ENCODE measurements at places on chromosomes 1 and 21. TPM values are rescaled to one million over a fixed set of nuclear protein-coding genes. Genes with fewer than 3 reads are reported as not detected.
A peak's percentile ranks its signal among the peaks of the same experiment; 100 is the strongest.

- H3K27ac ChIP-seq, result no peak overlapping the region
- DNase-seq, result no peak
- no peaks in the 10 kb centered on the region for H3K27me3 ChIP-seq
- H3K36me3 ChIP-seq, result no peaks in the 10 kb centered on the region
- H3K4me1 ChIP-seq, result no peaks in the 10 kb centered on the region
These were observed 31.5 kb downstream of the RIMS3 start for GRCh38 chr1:40633931-40634376.

Gene TNFSF4
- total RNA-seq, result 1.3 TPM

GRCh38 chr1:23790696-23791515 is at the start of gene LYPLA2:
LYPLA2 (plus strand) TSS chr1:23791145; CDS start chr1:23792683, 1,538 bp downstream.
- no peaks in the 10 kb centered on the region for H3K27me3 ChIP-seq
- H3K36me3 ChIP-seq, result peaks cover 3% of the 10 kb centered on the region
- peak within 1 kb of the TSS; percentile 29 for H3K27ac ChIP-seq
- H3K4me3 ChIP-seq, result peak within 1 kb of the TSS; percentile 93

Gene KCNJ15
- 142 TPM for total RNA-seq

- H3K27ac ChIP-seq, result peak overlapping the region; percentile 38
- DNase-seq, result no peak
- no peak overlapping the region for H3K4me3 ChIP-seq
- peaks cover 39% of the 10 kb centered on the region for H3K4me1 ChIP-seq
- H3K36me3 ChIP-seq, result no peaks in the 10 kb centered on the region
- no peaks in the 10 kb centered on the region for H3K27me3 ChIP-seq
These were observed 200.8 kb upstream of the TMEM51 start for GRCh38 chr1:14952626-14953314.

GRCh38 chr1:210200124-210200736 is 32.4 kb upstream of the SERTAD4 start:
- H3K27ac ChIP-seq, result no peak overlapping the region
- H3K27me3 ChIP-seq, result no peaks in the 10 kb centered on the region
- no peak for DNase-seq
- H3K4me1 ChIP-seq, result no peaks in the 10 kb centered on the region
- no peak overlapping the region for H3K4me3 ChIP-seq

- no peaks in the 10 kb centered on the region for H3K4me1 ChIP-seq
- peak overlapping the region; percentile 6 for H3K4me3 ChIP-seq
- DNase-seq, result peak; percentile 88
- H3K27me3 ChIP-seq, result no peaks in the 10 kb centered on the region
These were observed 78.0 kb downstream of the STUM start for GRCh38 chr1:226626577-226626956.

DNA sequence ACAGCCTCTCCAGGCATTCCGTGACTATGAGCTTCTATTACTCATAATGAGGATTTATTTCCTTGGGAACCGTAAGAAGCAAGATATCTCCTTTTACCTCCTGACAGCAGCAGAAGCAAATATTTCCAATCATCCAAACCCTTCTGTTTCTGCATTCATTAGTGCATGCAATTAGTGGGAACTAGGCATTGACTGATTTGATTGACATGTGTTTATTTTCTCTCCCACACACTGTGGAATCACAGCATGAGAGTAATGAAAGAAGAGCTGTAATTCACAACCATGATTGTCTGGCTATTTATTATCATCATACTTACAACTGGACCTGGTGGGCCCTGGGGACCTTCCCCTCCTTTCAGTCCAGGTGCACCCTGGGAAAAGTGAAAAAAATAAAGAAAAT is 146.8 kb downstream of the COL11A1 start:
- no peak overlapping the region for H3K27ac ChIP-seq
- H3K4me3 ChIP-seq, result no peak overlapping the region
- no peaks in the 10 kb centered on the region for H3K4me1 ChIP-seq
- H3K27me3 ChIP-seq, result no peaks in the 10 kb centered on the region
- H3K36me3 ChIP-seq, result no peaks in the 10 kb centered on the region
- DNase-seq, result no peak
